ENCODE measurements at places on chromosomes 3 and 15.

GRCh38 chr3:159265705-159266104 is 463.9 kb downstream of the MFSD1 start:
- DNase-seq = no peak

DNA sequence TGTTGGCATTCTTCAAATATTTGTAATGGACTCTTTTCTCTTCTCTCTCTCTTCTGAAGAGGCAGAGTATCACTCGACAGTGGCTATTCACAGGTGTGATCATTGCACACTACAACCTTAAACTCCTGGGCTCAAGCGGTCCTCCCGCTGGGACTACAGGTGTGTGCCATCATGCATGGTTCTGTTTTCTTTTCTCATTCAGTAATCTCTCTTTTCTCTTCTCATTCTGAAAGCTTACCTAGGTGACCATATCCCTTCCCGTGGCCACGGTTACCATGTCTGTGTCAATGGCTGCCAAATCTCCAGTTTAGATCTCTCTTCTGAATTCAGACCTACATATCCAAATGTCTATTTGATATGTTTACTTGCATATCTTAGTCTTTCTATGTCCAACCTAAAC is 96.3 kb downstream of the SOX2 start:
- no peak for DNase-seq

GRCh38 chr3:8840556-8840955 is 71.1 kb upstream of the OXTR start:
- DNase-seq = peak; percentile 80

GRCh38 chr3:77038930-77039605 is 831 bp upstream of the ROBO2 start:
- no peak for DNase-seq

- DNase-seq = no peak
Observed at GRCh38 chr3:28835751-28836150, 445.1 kb upstream of the RBMS3 start.

- peak; percentile 91 for DNase-seq
Observed at GRCh38 chr3:184656829-184657681, 54.8 kb downstream of the MAGEF1 start.

DNA sequence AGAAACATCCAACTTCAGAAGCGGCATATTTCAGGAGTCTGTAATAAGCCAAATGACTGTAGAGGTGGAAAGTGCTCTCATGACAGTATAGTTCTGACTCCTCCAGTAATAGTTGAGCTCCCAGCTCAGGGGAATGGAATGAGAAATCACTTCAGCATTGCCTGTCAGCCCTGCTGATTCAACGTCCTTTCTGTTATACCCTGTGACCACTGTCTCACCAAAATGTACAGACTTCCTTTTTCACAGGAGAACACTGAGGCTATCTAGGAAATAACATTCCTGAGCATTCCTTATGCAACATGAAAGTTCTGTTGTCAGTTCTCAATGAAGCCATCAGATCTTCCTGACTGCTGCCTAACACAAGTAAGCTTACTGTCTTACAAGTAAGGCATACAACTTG is 284.5 kb upstream of the MME start:
- DNase-seq = peak; percentile 80

- peak; percentile 98 for DNase-seq
Observed at GRCh38 chr3:102165367-102165766, 269.4 kb upstream of the ZPLD1 start.
